Stimulated activated CD4-positive, alpha-beta T cell treated with anti-CD3 and anti-CD28 coated beads, Interleukin-4, amount 100 ng/mL, for 1 hour (primary cell): ENCODE measurements at places on chromosomes 1 and 21.

- no peak for DNase-seq
These were observed 81.1 kb downstream of the LHX4 start for GRCh38 chr1:180311011-180311730.

- DNase-seq: no peak
These were observed 216.2 kb downstream of the SDCCAG8 start for GRCh38 chr1:243471754-243472745.

DNA sequence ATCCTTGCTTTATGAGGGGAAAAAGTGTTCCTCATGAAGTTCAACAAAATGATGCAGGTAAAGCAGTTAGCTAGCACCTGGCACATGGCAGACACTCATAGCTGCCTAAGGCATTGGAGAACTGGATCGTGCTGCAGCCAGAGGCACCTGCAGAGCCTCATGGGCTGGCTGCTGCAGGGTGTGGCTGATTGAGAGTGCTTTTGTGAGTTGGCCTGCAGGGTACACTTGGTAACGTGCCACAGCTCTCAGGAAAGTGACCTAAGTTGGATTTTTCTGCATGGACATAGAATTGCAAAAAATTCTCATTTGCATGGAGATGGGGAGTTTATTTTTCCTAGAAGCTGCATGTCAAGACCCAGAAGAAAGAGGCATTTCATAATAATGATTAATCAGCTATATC, 31.6 kb upstream of the IL20 start:
- no peak for DNase-seq

GRCh38 chr1:12040457-12041051, 21.3 kb downstream of the MIIP start:
- DNase-seq: no peak

- DNase-seq: no peak
These were observed 63.6 kb downstream of the CD46 start for GRCh38 chr1:207815466-207815865.

- peak; percentile 11 for DNase-seq
These were observed 1.8 kb downstream of the ATP2B4 start for GRCh38 chr1:203628201-203629015.

DNA sequence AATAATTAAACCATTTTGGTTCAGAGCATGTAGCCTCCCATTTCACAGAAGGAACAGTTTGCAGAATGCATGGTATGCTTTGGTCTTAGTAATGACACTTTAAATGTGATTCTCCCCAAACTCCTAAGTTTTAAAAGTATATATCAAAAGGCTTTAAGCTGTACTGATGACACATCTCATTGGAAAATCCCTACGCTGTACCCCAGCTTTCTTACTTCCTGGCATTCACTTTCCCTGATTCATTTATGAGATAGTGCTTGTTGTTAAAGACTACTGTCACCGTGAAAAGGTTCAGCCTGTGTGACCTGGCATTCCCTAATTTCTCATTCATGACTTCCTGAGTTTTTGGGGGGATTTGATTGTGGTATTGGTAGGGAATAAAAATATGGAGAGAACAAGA, 53.4 kb downstream of the MPZL1 start:
- no peak for DNase-seq

DNA sequence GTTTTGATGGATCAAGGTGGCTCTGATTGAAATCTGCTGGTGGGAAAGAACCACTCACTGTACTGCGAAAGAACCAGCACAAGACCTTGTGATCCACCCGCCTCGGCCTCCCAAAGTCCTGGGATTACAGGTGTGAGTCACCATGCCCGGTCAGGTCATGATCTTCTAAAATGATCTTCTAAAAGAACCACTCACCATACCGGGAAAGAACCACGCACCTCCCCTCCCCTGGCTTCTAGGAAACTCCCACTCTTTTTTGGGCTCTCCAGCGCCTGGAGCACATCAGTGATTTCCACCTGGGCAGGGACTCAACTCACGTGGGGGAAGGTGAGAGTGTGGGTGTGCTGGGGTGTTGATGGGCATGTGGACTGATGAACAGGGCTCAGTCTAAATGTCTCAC, 7.9 kb upstream of the RAB7B start:
- no peak for DNase-seq

DNA sequence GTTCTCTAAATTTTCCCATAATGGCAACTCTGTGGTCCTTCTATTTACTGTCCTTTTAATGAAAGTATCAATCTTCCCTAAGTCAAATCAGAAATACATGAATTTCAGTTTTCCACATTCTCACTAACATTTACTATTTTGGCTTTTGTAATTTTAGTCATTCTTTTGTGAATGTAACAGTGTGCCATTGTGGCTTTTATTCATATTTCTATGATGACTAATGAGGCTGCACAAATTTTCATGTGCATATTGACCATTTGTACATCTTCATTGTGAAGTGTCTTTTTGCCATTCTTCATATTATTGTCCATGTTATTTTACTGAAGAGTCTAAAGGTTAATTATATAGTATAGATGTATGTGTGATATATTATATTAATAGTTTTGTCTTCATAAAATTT, 431.0 kb upstream of the BRINP3 start:
- no peak for DNase-seq

DNA sequence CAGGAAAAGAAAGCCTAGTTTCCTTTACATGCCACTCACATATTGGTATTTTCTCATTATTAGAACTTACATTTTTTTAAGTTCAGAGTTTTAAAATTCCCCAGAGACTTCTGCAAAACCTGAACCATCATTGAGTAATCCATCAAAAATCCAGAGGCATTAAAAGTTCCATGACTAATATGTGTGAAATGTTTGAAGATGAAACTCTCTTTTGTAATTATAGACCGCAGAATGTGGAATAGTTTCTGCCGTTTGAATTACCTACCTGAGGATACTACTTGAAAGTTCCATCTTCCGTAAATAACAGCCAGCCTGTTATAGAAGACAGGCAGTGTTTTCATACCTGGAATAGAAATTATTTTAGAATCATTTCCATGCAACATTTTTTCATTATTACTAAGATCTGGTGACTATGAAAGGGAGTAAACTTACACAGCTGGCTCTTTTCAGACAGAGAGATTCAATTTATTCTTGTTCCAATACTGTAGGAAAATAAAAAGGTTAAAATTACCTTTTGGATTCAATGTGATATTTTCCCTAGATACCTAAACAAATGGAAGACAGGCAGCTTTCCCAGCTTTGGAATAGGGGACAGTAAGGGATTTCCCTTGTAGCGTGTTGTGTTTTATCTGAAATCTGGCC, 131.4 kb downstream of the ST6GALNAC5 start:
- DNase-seq: no peak

GRCh38 chr1:110005971-110006370, 21.4 kb downstream of the AHCYL1 start:
- no peak for DNase-seq

DNA sequence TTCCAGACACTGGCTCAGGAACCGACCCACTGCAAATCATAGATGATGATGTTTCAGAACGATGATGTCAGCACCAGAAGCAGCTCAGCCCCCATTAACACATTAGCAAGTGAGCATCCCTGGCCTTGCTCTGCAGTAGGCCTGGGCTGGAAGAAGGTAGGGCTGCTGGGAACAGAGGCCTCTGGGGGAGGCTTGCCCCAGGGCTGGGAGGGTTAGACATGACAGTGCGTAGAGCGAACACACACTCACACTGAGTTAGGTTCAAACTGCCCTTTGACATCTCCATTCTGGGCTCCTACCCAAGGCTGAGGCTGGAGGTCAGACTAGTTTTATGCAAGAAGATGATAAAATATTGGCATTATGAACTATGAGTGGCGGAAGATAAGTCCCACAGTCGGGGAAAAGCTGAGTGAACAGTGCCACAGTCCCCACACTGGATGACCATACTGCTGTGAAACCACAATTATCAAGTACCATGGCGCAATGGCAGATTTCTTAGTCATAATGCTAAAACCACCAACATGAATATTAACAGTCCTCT, 91.1 kb downstream of the DMRTB1 start:
- no peak for DNase-seq

DNA sequence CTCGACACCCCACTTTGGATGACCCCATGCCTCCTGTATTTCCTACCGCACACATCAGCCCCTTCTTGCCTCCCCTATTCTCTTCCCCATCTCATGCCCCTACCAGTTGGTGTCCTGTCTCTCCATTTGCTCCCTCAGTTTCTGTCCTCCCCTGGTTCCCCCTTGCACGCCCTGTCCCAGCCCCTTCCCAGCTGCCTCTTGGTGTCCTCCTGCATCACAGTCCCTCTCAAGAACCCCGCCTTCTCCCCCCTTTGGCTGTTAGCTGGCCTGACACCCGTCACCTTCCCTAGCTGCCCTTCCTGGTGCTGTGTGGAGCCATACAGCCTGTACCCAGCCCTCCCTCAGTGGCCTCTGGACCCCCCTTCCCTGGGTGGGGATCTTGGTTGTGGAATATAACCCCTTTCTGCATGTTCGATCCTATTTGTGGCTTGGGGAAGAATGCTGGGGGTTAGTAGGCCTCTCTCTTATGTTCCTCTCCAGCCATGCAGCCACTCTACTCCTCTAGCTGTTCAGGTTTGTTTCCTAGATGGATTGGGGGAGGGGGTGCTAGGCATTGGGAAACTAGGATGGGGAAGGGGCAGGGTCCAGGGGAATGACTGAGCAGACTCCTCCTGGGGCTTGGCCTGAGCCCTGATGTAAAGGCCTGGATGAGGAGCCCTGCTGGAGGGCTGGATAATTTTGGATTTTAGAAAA, 41.4 kb upstream of the NFASC start:
- no peak for DNase-seq

DNA sequence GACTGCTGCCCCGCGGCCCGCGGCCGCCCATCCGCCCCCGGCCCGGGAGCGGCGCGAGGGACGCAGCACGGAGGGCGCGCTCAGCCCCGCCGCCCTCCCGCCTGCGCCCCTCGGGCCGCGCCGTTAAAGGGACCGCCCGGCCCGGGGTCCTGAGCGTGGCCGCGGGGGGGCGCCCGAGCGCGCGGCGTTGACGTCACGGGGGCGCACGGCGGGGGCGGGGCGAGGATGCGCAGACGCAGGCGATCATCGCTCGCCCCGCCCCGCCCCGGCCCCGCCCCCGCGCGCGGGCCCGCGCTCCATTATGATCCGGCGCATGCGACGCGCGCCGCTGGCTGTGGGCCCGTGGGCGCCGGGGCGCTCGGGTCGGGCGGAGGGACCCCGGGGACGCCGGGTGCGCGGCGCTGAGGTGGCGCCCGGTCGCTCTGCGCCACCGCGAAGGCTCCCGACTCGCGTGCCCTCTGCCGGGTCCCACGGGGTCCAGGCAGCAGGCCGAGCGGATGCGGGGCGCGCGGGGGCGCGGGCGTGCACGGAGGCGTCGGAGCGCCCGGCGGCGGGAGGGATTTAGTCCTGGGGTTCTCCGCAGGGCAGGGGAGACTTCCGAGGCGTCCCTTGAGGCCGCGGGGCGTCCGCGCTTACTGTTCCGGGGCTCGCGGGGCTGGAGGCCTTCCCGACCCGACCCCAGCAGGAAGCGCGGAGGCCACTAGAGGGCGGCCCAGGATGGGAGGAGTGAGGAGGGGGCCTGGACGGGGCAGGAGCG, at the start of gene DVL1:
TSS of gene DVL1 (minus strand) at position 163 of the 757 bp plus-strand sequence. CDS start 353 bp downstream, outside the sequence.
- peak; percentile 77 for DNase-seq

DNA sequence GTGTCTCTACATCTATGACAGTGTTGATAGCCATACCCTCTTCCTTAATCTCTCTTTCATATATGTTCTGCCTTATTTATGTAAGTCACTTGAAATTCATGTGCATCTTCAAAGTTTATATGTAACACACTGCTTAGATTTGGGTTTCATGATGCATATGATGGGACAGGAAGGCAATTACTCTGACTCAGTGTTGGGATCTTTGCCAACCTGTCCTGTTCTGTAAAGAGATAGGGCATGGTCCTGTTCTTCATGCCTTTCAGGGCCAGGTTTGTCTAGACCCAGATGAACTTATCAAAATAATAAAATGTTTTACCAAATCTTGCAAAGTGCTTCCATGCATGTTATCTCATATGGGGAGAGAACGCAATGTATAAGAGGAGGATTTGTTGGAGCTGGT, 69.5 kb downstream of the TMPRSS15 start:
- no peak for DNase-seq

- DNase-seq: no peak
These were observed 8.8 kb upstream of the C1orf115 start for GRCh38 chr1:220681220-220681880.

GRCh38 chr1:243731301-243731891, 118.6 kb downstream of the AKT3 start:
- no peak for DNase-seq

DNA sequence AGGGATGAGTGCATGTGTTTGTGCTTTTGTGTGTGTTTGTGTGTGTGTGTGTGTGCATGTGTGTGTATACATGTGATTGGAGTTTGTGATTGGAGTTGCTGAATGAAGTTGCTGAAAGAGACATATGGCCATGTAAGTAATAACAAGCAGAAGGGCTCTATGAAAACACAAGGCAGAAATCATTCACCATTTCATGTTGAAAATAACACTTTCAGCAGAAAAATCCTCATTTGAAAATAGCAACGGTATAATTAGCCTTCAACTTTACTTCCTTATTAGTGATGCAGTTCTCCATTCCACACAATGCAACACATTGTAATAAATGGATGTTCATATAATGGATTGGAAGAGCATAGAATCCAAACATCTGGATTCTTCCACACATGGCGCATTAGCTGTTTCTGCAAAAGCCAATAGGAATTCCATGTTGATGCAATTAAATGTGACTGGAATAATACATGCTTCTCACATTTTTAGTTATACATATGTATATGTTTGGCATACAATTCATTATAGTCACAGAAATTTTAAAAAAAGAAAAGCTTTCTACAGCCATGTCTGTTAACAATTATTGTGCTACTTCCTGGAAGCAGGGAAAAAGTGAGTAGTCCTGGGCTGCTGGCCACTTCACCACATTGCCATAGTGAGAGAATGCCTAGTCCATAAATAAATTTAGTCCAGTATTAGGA, 538.0 kb downstream of the LTN1 start:
- no peak for DNase-seq

- no peak for DNase-seq
These were observed 42.5 kb downstream of the UTP25 start for GRCh38 chr1:209870151-209870831.

- DNase-seq: no peak
These were observed 77.0 kb upstream of the C1orf105 start for GRCh38 chr1:172343240-172344160.

- no peak for DNase-seq
These were observed 265 bp downstream of the CD1B start for GRCh38 chr1:158331106-158331425.

GRCh38 chr21:33434770-33435360, 31.7 kb downstream of the IFNGR2 start:
- DNase-seq: peak; percentile 11

- DNase-seq: no peak
These were observed 454.0 kb upstream of the C1orf87 start for GRCh38 chr1:60527567-60527966.
